ENCODE measurements at places on chromosomes 2 and 18. TPM values are rescaled to one million over a fixed set of nuclear protein-coding genes. Genes with fewer than 3 reads are reported as not detected.

Gene STK25
- total RNA-seq = 101 TPM

Gene DLX2
- not detected for total RNA-seq

Gene HRH4
- total RNA-seq = 0.15 TPM

Gene CD28
- total RNA-seq = 11.0 TPM

Gene RAB27B
- total RNA-seq = 0.39 TPM

- DNase-seq = no peak
Measured at GRCh38 chr2:235672720-235673119, 178.9 kb downstream of the AGAP1 start.

GRCh38 chr2:131063501-131064283, 29.6 kb downstream of the FAM168B start:
- DNase-seq = no peak

GRCh38 chr2:109349503-109350465, 220.8 kb downstream of the SH3RF3 start:
- peak; percentile 65 for DNase-seq

DNA sequence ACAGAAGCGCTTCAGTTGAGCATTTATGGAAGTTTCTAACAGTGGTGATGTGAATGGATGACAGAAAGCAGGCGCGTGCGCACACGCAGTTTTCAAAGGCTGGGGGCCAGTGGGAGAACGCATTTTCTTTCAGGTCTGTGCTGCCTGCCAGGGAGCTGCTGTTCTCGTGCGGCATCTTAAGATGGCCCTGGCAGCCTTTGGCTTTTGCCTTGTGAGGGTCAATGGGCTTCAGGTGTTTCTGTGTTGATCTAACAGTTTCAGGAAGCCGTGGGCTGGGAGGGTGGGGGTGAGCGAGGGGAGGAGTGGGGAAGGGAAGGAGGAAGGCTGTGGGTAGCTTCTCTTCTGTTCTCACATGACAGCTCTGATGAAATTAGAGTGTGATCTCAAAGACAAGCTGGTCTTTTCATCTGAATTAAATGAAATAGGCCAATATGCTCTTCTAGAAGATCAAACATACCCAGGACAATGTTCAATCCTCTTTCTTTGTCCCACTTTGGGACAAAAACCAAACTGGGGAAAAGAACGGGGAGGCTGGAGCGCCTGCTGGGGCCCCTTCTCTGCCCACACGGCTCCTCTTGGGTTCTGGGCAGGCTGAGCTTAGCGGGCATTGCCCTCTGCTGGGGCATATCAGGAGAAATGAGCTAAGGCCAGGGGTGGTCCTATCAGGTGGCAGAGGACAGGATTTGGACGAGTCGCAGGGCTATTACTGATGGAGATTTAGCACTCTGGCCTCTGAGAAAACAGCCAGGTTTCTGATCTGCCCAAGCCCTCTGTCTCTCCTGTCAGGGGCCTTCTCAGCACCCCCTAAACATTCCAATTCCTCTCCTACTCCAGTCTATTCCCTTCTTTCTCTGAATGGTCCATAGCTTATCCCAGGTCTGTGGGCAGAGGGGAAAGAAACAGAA, 126.2 kb upstream of the LGALSL start:
- DNase-seq = peak; percentile 79

DNA sequence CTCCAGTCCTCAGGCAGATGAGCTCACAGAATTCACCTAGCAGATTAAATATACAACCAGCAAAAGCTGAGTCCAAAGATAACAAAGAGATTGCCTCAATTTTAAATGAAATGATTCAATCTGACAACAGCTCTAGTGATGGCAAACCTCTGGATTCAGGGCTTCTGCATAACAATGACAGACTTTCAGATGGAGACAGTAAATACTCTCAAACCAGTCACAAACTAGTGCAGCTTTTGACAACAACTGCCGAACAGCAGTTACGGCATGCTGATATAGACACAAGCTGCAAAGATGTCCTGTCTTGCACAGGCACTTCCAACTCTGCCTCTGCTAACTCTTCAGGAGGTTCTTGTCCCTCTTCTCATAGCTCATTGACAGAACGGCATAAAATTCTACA, 86.0 kb downstream of the PTRHD1 start:
- DNase-seq = no peak

DNA sequence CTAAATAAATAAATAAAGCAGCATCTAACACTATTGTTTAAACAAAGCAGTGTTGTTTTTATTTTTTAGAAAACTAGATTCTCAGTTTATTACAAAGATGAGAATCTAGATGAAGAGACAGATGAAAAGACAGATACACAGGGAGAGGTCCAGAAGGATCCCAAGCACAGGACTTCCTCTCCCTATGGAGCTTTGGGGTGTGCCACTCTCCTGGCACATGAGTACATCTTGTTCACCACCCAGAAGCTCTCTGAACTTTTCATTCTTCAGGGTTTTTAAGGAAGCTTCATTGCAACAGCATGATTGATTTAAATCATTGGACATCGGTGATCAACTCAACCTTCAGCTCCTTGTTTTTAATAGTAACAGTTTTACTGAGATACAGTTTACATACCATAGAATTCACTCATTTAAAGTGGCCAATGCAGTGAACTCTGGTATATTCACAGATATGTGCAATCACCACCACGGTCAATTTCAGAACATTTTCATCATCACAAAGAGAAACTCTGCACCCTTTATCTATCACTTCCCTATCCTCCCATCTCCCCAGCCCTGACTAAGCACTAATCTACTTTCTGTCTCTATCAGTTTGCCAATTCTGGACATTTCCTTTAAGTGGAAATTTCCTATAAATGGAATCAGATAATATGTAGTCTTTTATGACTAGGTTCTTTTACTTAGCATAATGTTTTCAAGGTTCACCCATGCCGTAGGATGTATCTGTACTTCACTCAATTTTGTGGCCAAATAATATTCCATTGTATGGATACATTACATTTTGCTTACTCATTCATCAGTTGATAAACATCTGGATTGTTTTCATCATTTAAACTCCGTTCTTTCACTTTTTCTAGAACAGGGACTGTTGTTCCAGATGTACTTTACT, 62.3 kb upstream of the ZFP36L2 start:
- DNase-seq = no peak

- DNase-seq = no peak
Measured at GRCh38 chr2:232230560-232230959, 148.0 kb upstream of the ALPP start.

DNA sequence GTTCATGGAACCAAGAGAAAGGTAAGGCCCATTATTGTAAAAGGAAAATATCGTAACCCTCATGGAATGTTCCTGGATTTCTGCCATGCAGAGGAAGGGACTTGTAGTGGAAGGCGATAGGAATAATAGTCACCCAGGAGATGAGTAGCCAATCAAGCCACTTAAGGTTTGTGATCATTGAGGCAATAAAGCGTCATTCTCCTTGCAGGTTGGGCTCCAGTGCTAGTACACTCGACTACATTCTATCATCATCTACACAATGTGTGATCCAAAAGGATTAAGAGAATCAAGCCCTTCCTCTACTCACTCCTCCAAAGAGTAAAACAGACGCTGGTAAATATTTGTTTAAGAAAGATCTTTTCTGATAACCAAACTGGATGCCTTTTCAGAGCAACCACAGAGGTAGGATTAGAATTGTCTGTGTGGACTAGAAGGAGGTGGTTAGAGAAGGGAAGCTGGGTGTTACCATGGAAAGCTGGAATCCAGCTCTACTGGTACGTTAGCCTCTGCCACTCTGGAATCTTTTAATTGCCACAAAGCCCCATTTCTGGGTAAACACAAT, 245.7 kb downstream of the IKZF2 start:
- no peak for DNase-seq

GRCh38 chr2:168607992-168608391, 151.9 kb downstream of the CERS6 start:
- DNase-seq = no peak

DNA sequence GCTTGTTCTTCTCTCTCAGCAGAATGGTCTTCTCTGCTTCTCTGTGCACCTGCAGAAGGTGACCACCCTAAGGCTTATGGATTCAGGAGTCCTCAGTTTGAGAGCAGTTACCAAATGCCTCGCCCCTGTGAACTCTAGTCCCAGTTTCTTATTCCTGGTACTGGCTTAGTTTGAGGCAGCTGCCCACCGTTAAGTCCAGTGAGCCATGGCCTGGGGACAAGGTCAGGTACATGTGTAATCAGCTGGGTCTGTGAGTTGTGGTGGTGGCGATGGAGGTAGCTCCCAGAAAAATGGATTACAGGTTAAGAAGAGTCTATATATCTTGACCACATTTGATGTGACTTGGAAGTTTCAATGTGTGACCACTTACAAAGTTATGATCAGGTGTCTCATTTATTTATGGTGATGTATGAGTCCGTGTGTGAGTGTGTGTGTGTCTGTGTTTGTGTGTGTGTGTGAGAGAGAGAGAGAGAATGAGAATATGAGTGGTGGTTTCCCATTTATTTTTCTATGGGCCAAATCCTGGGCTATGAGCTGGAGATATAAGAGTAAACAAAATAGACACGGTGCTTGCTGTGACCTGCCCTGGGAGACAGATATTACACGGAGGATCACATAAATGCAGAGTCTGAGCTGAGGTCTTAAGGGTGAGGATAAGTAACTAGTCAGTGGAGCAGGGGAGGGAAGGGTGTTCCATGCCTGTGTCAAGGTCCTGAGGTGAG, 13.0 kb upstream of the IL1RN start:
- DNase-seq = no peak

DNA sequence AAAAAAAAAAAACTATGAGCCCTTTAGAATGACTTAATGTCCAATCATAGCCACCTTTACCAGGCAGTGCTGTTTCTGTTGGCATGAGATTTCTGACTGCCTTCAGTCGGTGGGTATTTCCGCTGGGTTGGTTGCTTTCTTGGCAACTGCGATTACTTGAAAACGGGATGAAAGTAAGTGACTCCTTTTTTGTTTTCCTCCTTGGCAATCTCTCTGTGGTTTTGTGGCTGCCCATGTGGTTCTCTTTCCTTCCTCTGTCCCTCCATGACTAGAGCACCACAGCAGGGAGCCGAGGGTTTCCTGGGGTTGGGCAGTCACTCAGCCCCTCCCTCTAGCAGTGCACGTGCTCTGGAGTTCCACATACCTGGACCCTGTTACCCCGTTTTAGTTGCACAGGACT, 112.1 kb downstream of the KLHL29 start:
- peak; percentile 70 for DNase-seq

DNA sequence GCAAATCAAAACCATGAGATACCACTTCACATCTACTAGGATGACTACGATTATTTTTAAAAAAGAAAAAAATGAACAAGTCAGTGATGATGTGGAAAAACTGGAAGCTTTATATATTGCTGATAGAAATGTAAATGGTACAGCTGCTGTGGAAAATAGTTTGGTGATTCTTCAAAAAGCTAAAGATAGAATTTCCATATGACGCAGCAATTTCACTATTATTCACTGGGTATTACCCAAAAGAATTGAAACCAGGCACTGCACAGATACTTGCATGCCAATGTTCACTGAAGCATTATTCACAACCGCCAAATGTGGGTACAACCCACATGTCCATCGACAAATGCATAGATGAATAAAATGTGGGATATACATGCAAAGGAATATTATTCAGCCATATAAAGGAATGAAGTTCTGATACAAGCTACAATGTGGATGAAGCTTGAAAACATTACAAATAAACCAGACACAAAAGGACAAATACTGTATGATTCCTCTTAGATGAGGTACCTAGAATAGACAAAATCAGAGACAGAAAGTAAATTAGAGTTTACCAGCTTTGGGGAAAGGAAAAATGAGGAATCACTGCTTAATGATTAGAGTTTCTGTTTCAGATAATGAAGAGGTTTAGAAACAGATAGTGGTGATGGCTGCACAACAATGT, 11.1 kb downstream of the RTTN start:
- DNase-seq = no peak

DNA sequence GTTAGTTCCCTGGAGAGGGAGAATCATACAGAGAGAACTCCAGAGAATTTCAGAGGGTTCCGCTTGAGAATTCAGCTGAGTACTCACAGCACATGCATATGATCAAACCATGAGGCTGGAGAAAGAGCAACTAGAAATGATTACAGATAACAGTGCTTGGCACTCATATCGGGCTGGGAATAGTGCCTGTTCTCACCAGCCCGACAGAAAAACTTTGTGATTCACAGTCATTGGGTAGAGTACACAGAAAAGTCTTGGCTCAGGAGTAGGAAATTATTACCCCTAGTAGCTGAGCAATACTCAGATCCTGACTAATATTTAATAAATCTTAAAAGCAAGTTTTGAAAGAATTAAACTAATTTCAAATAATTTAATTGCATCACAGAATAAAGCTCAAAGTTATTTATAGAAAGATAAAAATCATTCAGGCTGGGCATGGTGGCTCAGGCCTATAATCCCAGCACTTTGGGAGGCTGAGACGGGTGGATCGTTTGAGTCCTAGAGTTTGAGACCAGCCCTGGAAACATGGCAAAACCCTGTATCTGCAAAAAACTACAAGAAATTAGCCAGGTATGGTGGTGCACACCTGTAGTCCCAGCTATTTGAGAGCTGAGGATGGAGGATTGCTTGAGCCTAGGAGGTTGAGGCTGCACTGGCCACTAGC, 6.8 kb downstream of the WDPCP start:
- peak; percentile 66 for DNase-seq

DNA sequence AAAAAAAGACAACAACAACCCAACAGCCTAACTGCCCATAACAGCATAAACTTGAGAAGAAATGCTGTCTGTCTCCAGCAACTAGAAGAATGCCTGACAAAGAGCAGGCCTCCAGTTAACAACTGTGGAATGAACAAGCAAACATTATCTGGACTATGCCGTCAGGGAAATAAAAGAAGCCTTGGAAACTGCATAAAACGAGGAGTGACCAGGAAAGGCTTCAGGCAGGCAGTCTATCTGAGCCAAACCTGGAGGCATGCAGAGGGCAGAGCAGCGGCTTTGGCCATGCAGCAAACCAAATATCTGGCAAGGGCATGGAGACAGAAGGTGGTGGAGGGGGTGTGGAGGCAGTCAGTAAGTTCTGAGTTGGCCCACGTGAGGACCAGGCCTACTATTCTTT, 11.1 kb downstream of the HES6 start:
- DNase-seq = no peak

DNA sequence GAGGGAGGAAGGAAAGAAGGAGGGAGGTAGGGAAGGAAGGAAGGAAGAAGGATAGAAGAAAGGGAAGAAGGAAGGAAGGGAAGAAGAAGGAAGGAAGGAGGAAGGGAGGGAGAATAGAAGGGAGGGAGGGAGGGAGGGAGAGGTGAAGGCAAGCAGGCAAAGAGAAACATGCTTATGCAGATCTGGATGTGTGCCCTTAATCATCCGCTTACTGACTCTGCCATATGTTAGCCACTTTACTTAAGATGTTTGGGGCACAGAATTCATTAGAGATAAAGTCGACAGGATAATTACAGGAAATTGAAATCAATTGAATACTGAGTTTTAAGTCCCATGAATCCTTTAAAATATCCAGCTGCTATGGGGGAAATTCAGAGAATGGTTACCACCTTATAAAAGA, 334.2 kb downstream of the GRB14 start:
- no peak for DNase-seq

- DNase-seq = no peak
Measured at GRCh38 chr18:40841467-40841866, 1113.6 kb upstream of the PIK3C3 start.

Data from aorta (tissue), 5 donors.